ENCODE measurements at places on chromosomes 16 and 17. TPM values are rescaled to one million over a fixed set of nuclear protein-coding genes. Genes with fewer than 3 reads are reported as not detected.

GRCh38 chr17:57485566-57485865 is 229.2 kb downstream of the MSI2 start:
- H3K27me3 ChIP-seq = no peaks in the 10 kb centered on the region
- H3K4me1 ChIP-seq = no peaks in the 10 kb centered on the region
- no peak overlapping the region for H3K27ac ChIP-seq
- no peaks in the 10 kb centered on the region for H3K36me3 ChIP-seq

DNA sequence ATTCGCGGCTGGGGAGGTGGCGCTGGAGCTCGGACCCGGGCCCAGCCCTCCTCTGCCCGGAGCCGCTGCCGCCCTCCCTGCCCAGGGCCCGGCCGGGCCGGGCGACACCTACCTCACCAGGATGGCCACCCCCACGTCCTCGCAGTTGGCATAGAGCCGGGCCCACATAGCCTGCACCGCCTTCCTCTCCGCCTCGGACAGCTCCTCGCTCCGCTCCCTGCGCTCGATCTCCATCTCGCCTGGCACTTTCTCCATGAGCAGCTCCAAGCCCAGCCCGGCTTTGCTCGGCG is 276 bp downstream of the CYGB start:
- no peak overlapping the region for H3K27ac ChIP-seq
- peaks cover 5% of the 10 kb centered on the region for H3K27me3 ChIP-seq
- no peak overlapping the region for H3K4me3 ChIP-seq
- DNase-seq = no peak
- no peaks in the 10 kb centered on the region for H3K4me1 ChIP-seq

DNA sequence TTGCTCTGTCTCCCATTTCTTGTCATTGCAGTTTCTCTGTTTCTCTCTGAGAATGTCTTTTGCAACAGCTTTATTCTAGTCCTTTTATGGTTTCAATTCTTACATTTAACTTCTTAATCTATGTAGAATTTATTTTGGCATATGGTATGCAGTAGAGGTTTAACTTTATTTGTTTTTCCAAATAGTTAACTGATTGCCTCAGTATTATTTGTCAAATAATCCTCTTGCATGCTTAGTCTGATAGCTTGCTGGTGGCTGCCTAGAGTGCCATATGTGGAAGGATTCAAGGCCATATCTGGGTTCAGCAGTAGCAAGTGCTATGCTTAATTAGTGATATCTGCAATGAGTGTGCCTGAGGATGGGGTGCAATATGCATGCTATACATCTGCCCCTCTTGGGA is 6.9 kb downstream of the SNTB2 start:
- H3K27ac ChIP-seq = no peak overlapping the region
- DNase-seq = no peak
- H3K27me3 ChIP-seq = no peaks in the 10 kb centered on the region
- no peaks in the 10 kb centered on the region for H3K36me3 ChIP-seq

DNA sequence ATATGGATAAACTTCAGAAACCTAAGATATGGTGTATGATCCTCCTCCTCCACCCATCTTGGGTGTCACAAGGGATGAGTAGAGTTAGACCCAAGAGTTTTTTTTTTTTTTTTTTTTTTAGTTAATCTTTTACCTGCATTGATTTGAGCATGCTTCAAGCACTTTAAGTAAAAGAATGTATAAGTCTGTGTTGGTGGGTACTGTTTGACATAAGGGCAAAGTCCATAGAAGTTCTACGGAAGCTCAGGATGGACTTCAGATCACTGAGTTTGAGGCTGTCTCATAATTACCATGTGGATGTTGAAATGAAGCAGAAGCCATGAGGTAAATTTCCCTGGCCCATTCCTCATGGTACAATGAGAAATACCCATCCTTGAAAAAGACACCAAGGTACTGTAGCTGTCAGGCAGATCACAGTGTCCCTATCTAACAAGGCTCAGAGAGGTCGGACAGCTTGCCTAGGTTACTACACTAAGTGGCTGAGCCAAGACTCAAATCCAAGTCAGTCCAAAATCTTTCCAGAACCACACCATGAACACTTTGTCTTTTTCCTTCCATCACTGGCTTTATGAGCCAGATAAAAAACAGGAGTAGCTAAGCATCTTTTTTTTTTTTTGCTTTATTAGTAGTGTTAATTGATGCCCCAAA is 962.8 kb downstream of the CDH11 start:
- H3K27me3 ChIP-seq = no peaks in the 10 kb centered on the region
- DNase-seq = no peak
- H3K4me3 ChIP-seq = no peak overlapping the region
- H3K36me3 ChIP-seq = no peaks in the 10 kb centered on the region

DNA sequence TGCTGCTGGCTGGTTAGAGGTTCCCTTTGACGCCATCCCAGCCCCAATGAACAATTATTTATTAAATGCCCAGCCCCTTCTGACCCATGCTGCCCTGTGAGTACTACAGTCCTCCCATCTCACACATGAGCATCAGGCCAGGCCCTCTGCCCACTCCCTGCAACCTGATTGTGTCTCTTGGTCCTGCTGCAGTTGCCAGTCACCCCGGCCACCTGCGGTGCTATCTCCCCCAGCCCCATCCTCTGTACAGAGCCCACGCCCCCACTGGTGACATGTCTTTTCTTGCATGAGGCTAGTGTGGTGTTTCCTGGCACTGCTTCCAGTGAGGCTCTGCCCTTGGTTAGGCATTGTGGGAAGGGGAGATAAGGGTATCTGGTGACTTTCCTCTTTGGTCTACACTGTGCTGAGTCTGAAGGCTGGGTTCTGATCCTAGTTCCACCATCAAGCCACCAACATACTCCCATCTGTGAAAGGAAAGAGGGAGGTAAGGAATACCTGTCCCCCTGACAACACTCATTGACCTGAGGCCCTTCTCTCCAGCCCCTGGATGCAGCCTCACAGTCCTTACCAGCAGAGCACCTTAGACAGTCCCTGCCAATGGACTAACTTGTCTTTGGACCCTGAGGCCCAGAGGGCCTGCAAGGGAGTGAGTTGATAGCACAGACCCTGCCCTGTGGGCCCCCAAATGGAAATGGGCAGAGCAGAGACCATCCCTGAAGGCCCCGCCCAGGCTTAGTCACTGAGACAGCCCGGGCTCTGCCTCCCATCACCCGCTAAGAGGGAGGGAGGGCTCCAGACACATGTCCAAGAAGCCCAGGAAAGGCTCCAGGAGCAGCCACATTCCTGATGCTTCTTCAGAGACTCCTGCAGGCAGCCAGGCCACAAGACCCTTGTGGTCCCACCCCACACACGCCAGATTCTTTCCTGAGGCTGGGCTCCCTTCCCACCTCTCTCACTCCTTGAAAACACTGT is 11.3 kb downstream of the CX3CL1 start:
- no peaks in the 10 kb centered on the region for H3K36me3 ChIP-seq
- no peak overlapping the region for H3K27ac ChIP-seq
- H3K27me3 ChIP-seq = no peaks in the 10 kb centered on the region
- no peak for DNase-seq
- no peaks in the 10 kb centered on the region for H3K4me1 ChIP-seq

DNA sequence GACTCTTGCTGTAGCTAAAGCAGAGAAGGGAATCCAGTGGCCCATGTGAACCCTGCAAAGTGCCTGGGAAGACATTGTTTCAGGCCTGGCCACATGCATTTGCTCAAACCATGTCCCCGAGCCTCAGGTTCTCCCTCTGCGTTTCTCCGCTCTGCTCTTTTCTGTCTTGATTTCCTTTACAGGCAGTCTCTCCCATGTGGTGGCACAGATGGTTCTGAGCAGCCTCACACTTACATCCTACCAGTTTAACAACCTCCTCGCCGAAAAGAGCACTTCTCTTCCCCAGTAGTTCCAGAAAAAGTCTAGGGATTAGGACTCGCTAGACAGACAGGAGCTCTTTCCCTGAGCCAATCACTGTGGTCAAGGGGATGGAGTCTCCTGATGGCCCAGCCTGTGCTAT is 28.3 kb upstream of the MYH10 start:
- H3K36me3 ChIP-seq = no peaks in the 10 kb centered on the region
- no peak overlapping the region for H3K27ac ChIP-seq
- H3K27me3 ChIP-seq = no peaks in the 10 kb centered on the region
- H3K4me1 ChIP-seq = no peaks in the 10 kb centered on the region
- H3K4me3 ChIP-seq = no peak overlapping the region
- no peak for DNase-seq

The SCO1 gene
- total RNA-seq = 28.1 TPM

GRCh38 chr17:68248891-68249290 is 1.0 kb downstream of the AMZ2 start:
- H3K27me3 ChIP-seq = no peaks in the 10 kb centered on the region
- H3K27ac ChIP-seq = peak overlapping the region; percentile 99
- no peak for DNase-seq
- peak overlapping the region; percentile 89 for H3K4me3 ChIP-seq
- peaks cover 14% of the 10 kb centered on the region for H3K36me3 ChIP-seq

The MAF gene
- 56.4 TPM for total RNA-seq

GRCh38 chr17:63598281-63598680 is 2.4 kb upstream of the TACO1 start:
- H3K36me3 ChIP-seq = no peaks in the 10 kb centered on the region
- DNase-seq = no peak
- H3K27ac ChIP-seq = no peak overlapping the region
- H3K27me3 ChIP-seq = no peaks in the 10 kb centered on the region
- peaks cover 17% of the 10 kb centered on the region for H3K4me1 ChIP-seq

GRCh38 chr17:27280527-27280926 is 13.4 kb upstream of the WSB1 start:
- H3K36me3 ChIP-seq = no peaks in the 10 kb centered on the region
- no peaks in the 10 kb centered on the region for H3K4me1 ChIP-seq
- no peaks in the 10 kb centered on the region for H3K27me3 ChIP-seq
- no peak overlapping the region for H3K27ac ChIP-seq
- DNase-seq = no peak

GRCh38 chr17:75854101-75854748 is 910 bp downstream of the WBP2 start:
- peak overlapping the region; percentile 68 for H3K4me3 ChIP-seq
- peaks cover 11% of the 10 kb centered on the region for H3K36me3 ChIP-seq
- H3K27ac ChIP-seq = peak overlapping the region; percentile 85
- no peaks in the 10 kb centered on the region for H3K27me3 ChIP-seq
- H3K4me1 ChIP-seq = peaks cover 25% of the 10 kb centered on the region
